ENCODE measurements at places on chromosomes 1 and 21. TPM values are rescaled to one million over a fixed set of nuclear protein-coding genes. Genes with fewer than 3 reads are reported as not detected.
A peak's percentile ranks its signal among the peaks of the same experiment; 100 is the strongest.

TMEM81 gene
- total RNA-seq: 1.9 TPM

TFF2 gene
- total RNA-seq: not detected

FCRL5 gene
- total RNA-seq: not detected

DNA sequence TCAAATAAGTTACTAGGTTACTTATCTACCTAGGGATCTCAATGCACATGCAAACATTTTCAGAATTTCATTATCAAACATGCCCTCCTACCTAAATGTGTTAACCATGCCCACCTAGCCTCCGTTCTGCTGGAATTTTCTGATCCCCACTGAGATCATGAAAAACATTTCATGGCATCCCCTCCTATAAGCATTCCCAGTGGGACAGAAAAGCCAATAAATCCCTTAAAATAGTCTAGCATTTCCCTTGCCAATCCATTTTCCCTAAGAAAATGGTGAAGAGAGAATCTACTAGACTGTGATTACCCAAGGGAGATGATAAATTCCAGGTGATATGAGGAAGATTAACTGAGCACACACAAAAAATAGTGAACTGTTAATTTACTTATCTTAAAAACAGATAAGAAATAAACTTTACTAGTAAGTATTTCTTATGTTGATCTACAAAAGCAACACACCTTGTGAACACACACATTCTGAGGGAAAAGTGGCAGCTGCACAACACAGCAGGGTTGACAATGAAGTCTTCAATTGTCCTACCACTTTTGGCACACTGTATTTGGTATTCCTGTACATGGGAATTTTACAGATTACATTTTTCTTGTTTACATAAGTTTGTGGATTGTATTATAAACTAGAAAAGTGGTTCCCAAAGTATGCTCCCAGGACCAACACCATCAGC lies 49.6 kb downstream of the ARID4B start:
- peak overlapping the region; percentile 44 for H3K27ac ChIP-seq
- H3K4me3 ChIP-seq: no peak overlapping the region
- H3K4me1 ChIP-seq: peaks cover 57% of the 10 kb centered on the region
- no peak for DNase-seq
- peaks cover 9% of the 10 kb centered on the region for H3K36me3 ChIP-seq

GRCh38 chr1:240706150-240706935 lies 94.4 kb upstream of the GREM2 start:
- no peaks in the 10 kb centered on the region for H3K27me3 ChIP-seq
- no peak for DNase-seq
- no peaks in the 10 kb centered on the region for H3K4me1 ChIP-seq
- no peaks in the 10 kb centered on the region for H3K36me3 ChIP-seq

DNA sequence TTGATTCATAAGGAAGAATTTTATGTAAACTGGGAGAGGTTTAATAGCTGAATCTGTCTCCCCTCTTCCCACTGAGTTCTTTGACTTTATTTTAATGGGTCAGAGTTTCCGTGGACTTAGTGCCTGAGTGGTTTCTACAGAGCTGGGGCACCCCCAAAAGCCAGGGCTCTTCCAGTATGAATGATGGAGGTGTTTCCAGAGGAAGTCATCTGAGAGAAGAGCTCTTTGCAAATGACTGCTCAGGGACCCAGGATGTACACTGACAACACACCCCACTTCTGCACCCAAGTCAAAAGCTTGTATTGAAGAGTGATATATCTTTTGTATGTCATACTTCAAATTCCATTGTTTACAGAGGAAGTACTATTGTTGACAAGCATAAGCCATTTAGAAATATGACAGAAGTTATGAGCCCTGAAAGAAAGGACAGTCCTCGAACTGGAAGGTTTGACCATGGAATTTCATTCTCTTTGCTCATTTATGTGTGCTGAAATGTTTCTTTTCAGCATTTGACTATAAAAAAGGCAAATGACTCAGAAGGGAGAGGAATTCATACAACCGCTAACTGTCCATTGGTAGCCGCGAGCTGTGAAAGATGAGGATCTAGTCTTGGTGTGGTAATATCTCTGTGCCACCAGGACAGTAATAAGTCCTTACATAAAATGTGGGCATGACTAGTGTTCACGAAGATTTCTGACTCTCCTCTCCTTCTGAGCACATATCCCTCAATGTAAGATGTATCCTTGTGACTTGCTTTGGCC lies 25.4 kb upstream of the LMX1A start:
- DNase-seq: no peak
- no peaks in the 10 kb centered on the region for H3K36me3 ChIP-seq
- H3K27ac ChIP-seq: no peak overlapping the region
- peaks cover 41% of the 10 kb centered on the region for H3K27me3 ChIP-seq
- H3K4me3 ChIP-seq: no peak overlapping the region
- H3K4me1 ChIP-seq: peaks cover 4% of the 10 kb centered on the region

DNA sequence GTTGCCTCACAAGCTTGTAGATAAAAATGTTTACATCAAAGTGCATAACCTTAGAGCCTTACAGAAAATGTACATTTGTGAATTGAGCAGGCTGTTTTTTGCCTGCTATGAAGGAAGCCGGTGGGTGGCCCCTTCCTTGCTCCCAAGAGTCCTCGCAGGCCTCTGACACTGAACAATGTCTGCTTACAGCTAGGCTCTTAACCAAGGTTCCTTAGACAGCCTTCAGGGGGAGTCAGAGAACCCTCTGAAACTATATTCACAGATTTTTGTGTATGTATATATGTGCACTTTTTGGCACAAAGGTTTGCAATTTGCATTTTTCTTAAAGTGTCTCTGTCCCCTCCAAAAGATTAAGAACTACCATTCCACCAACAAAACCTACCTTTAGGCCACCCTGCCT lies 282.6 kb downstream of the BARHL2 start:
- no peak overlapping the region for H3K27ac ChIP-seq
- no peak for DNase-seq
- no peak overlapping the region for H3K4me3 ChIP-seq
- no peaks in the 10 kb centered on the region for H3K4me1 ChIP-seq
- H3K27me3 ChIP-seq: no peaks in the 10 kb centered on the region
- H3K36me3 ChIP-seq: no peaks in the 10 kb centered on the region

DNA sequence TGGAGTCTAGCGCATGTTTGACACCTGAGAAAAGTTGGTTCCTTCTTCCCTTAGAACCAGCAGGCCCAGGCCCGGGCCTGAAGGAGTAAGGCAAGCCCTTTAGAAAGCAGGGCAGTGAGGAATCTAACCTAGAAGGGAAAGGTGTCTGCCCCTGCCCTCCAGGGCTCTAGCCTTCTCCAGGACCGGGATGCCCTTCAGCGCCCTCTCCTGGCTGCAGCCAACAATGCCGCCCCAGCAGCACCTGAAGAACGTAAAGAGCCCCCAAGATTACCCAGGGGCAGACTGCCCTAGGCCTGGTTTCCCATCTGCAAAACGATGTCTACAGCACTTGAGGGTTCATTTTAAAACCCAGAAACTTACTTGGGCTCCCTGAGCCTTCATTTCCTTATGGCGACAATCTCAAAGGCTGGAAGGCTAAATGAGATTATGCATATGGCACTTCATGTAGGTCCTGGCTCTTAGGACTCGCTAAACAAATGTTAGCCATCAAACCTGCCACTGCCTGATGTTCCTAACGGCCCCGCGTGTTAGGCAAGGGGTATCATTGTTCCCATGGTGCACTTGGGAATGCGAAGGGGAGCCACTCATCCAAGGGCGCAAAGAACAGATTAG lies 106.7 kb upstream of the KLHDC7A start:
- no peaks in the 10 kb centered on the region for H3K4me1 ChIP-seq
- peaks cover 20% of the 10 kb centered on the region for H3K27me3 ChIP-seq
- H3K4me3 ChIP-seq: no peak overlapping the region
- no peak overlapping the region for H3K27ac ChIP-seq
- H3K36me3 ChIP-seq: no peaks in the 10 kb centered on the region

DNA sequence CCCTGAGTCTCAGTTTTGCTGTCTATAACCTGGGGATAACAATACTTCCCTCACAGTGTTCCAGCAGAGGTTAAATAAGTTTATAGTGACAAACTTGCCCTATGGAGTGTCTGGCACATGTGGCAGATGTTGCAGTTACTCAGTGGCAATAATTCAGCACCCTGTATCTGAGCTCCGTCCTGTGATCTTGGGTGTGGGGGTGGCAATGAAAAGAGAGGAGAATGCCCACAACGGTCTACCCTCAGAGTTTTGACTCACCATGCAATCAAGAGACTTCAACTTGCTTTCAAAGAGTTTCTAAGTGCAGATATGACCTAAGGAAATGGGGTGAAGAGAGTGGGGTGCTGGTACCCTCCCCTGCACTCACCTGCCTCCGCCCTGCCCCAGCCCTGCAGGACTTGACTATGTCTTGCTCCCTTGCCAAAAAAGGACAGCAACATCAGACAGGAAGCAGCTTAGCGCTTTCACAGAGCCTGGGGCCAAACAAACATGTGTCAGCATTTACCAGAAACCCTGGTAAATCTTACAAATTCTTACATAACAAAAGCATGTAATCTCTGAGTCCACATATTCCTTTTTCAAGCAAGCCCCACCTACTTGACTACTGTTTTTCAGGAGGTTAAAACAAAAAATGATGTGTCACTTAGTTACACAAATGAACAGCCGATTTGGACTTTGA lies 185.1 kb upstream of the CAMK1G start:
- H3K27ac ChIP-seq: no peak overlapping the region
- no peak overlapping the region for H3K4me3 ChIP-seq
- H3K27me3 ChIP-seq: peaks cover 13% of the 10 kb centered on the region

DNA sequence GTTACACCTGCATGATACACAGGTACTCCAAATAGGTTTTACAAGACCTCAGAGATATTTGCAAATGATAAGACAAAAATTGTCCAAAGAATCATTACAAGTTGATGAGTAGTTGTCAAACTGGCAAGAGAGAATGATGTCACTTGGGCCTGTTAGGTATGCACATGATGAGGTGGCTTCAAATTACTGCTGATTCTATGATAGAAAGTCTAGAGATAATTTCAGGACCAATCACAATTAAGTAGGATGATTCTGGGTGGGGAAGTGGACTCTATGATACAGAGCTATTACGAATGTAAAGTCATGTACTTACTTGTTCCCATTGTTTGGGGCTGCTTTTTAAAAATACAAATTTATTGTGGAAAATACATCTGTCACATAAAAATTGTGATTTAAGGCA lies 5.2 kb upstream of the SPRR1B start:
- no peaks in the 10 kb centered on the region for H3K4me1 ChIP-seq
- no peak overlapping the region for H3K4me3 ChIP-seq
- DNase-seq: no peak
- H3K27me3 ChIP-seq: peaks cover 31% of the 10 kb centered on the region

GRCh38 chr1:27601771-27602461 lies 2.0 kb downstream of the AHDC1 start:
- no peaks in the 10 kb centered on the region for H3K36me3 ChIP-seq
- H3K4me3 ChIP-seq: peak overlapping the region; percentile 74
- no peak overlapping the region for H3K27ac ChIP-seq
- peaks cover 41% of the 10 kb centered on the region for H3K4me1 ChIP-seq

DNA sequence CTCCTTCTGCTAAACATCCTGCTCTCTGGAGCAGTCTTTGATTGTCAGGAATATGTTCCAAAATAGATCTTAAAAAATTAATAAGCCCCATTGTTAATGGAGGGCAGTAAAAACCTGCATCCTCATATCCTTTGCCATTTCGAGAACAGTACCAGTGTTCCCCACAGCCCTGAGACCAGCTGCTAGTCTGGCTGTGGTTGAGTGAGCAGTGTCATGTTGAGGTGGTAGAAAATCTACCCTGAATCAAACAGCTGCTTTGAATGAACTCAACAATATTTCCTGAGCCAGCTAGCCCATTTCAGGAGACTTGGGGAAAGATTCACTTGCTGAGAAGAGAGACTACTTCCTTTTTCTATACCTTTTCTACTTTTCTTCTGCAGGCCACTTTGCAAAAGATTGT lies 24.4 kb downstream of the FABP3 start:
- H3K27me3 ChIP-seq: no peaks in the 10 kb centered on the region
- H3K27ac ChIP-seq: no peak overlapping the region
- peaks cover 2% of the 10 kb centered on the region for H3K4me1 ChIP-seq
- no peak for DNase-seq
- H3K36me3 ChIP-seq: peaks cover 22% of the 10 kb centered on the region

- H3K36me3 ChIP-seq: peaks cover 40% of the 10 kb centered on the region
- H3K4me1 ChIP-seq: peaks cover 54% of the 10 kb centered on the region
- DNase-seq: no peak
- H3K27ac ChIP-seq: peak overlapping the region; percentile 99
- H3K27me3 ChIP-seq: no peaks in the 10 kb centered on the region
Measured at GRCh38 chr1:12511516-12512468, 106.2 kb downstream of the DHRS3 start.

DNA sequence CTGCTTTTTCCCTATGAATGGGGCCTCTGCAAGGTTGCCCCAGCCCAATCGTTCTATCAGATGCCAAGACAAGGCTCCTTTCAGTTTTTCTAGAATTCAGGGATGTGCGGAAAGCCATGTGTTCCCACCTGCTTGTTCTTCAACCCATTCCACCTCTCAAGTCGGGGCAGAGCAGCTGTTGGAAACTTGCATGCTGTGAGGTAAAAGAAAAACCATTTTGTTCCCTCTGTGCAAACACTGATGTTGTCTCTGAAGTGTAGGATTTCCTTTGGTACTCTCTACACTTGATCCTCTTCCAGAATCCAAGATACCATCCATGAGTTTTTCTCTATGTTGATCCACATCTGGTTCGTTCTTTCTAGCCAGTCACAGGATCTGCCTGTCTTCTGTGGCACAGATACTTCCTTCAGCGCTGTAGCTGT lies 7.3 kb downstream of the IER5 start:
- peaks cover 72% of the 10 kb centered on the region for H3K4me1 ChIP-seq
- H3K36me3 ChIP-seq: peaks cover 45% of the 10 kb centered on the region

- DNase-seq: peak; percentile 86
- peak overlapping the region; percentile 60 for H3K27ac ChIP-seq
- no peaks in the 10 kb centered on the region for H3K36me3 ChIP-seq
- H3K4me1 ChIP-seq: peaks cover 20% of the 10 kb centered on the region
- H3K4me3 ChIP-seq: peak overlapping the region; percentile 68
Measured at GRCh38 chr1:226121587-226122400, 59.3 kb downstream of the H3-3A start.

- no peak overlapping the region for H3K27ac ChIP-seq
- no peaks in the 10 kb centered on the region for H3K4me1 ChIP-seq
- no peak overlapping the region for H3K4me3 ChIP-seq
- H3K27me3 ChIP-seq: peaks cover 22% of the 10 kb centered on the region
- H3K36me3 ChIP-seq: no peaks in the 10 kb centered on the region
Measured at GRCh38 chr1:170874671-170875070, 60.7 kb upstream of the MROH9 start.

GRCh38 chr21:36156815-36157670 lies at the start of gene DOP1B:
Gene DOP1B, plus strand, starts transcription at chr21:36156824. Its CDS starts 7,910 bp downstream, at chr21:36164734.
- peak; percentile 64 for DNase-seq
- H3K4me3 ChIP-seq: peak within 1 kb of the TSS; percentile 77
- H3K27me3 ChIP-seq: no peaks in the 10 kb centered on the region

DNA sequence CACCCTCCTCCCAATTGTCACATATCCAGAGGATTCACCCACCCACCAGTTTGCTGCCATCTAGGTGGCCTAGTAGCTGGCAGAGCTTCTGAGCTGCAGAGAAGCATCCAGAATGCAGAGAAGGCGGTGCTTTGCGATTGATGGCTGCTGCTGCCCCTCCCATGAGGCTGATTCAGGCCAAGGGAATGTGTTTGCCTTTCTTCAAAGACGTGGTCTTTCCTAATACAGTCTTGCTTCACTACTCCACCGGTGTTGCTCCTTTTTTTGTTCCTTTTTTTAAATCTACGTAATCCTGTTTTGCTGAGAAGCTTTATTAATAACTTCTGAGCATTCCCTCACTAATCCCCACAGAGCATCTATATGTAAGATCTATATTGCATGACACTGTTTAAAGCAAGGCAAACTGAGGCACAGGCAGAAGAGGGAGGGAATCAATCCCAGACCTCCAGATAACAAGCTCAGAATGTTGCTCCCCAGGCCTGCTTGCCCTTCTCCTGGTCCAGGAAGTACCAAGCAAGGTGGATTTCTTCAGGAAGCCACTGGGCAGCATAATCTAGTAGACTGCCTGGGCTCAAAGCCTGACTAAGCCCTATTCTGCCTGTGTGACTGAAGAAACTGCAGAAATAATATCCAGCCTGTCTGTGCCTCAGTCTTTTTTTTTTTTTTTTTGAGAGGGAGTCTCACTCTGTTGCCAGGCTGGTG lies 275.5 kb upstream of the FMN2 start:
- no peak overlapping the region for H3K27ac ChIP-seq
- H3K4me3 ChIP-seq: no peak overlapping the region
- no peaks in the 10 kb centered on the region for H3K36me3 ChIP-seq

Measured in activated CD4-positive, alpha-beta T cell treated with anti-CD3 and anti-CD28 coated beads for 36 hours (primary cell).